ENCODE measurements at places on chromosomes 3 and 15. TPM values are rescaled to one million over a fixed set of nuclear protein-coding genes. Genes with fewer than 3 reads are reported as not detected.

LRRC34 gene
- total RNA-seq = 0.22 TPM

IQCF5 gene
- total RNA-seq = not detected

CORO2B gene
- not detected for total RNA-seq

SLC9C1 gene
- not detected for total RNA-seq

NDUFB4 gene
- 84.0 TPM for total RNA-seq

STX19 gene
- total RNA-seq = not detected

GOLGA8H gene
- not detected for total RNA-seq

EIF2A gene
- total RNA-seq = 122 TPM

LXN gene
- 3.0 TPM for total RNA-seq

C3orf85 gene
- not detected for total RNA-seq

GP5 gene
- total RNA-seq = 3.3 TPM

FRMD4B gene
- total RNA-seq = 5.5 TPM

ANKUB1 gene
- not detected for total RNA-seq

MRPL3 gene
- 36.0 TPM for total RNA-seq

SKOR1 gene
- total RNA-seq = 2.2 TPM

NR2E3 gene
- total RNA-seq = not detected

BNC1 gene
- not detected for total RNA-seq

PTX3 gene
- total RNA-seq = 0.16 TPM

OCA2 gene
- not detected for total RNA-seq

MBD4 gene
- 63.9 TPM for total RNA-seq

HIGD2B gene
- total RNA-seq = not detected

CAND2 gene
- total RNA-seq = 6.0 TPM

GUCA1C gene
- total RNA-seq = not detected

PRSS50 gene
- total RNA-seq = not detected

GOLGA6A gene
- total RNA-seq = 0.42 TPM

GOLGA8T gene
- total RNA-seq = not detected
